Cortex of kidney (tissue), 1 donor: ENCODE measurements at places on chromosomes 5 and 9.

GRCh38 chr9:127384016-127384730 lies 12.8 kb upstream of the SLC2A8 start:
- no peak for DNase-seq

DNA sequence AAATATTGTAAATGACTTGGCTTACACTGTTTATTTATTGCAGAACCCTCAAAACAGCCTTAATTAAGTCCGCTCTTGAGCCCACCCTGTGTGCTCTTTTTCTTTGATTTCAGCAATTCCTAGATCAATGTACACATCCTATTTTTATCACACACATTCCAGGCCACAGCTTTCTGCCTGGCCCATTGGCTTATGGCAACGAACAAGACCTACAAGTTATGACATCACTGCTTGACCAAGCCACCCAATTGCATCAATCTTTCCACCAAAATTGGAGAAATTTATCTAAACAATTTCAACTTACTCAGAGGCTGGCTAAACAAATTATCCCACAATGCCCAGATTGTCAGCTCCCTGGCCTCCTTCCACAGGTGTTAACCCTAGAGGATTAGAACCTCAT lies 158.4 kb downstream of the CPLANE1 start:
- no peak for DNase-seq

- DNase-seq = no peak
Observed at GRCh38 chr5:178786859-178787499, 56.5 kb upstream of the ZNF354A start.

DNA sequence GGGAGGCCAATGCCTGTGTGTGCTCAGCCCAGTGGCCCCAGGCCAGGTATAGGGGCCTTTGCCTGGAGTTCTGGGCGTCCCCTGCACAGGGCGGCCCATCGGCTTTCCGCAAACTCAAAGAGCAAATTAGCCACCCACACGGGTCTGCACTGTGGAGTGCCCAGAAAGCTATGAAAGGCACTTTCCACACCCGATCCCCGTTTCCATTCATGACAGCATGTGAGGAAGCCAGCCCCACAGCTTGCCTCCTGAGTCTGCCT lies 5.2 kb downstream of the DBH start:
- DNase-seq = no peak

DNA sequence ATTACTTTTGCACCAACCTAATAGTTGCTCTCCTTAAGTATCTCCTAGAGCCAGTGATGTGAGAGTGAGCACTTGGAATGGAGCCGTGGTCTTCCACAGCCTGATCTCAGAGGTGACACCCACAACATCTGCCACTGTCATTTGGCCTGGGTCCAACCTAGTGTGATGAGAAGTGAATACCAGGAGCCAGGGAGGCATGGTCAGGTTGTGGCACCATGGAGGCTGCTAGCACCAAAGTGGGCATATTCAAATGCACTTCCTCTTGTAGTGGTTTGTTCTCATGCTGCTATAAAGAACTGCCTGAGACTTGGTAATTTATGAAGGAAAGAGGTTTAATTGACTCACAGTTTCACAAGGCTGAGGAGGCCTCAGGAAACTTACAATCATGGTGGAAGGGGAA lies 22.6 kb upstream of the CEP72 start:
- no peak for DNase-seq

DNA sequence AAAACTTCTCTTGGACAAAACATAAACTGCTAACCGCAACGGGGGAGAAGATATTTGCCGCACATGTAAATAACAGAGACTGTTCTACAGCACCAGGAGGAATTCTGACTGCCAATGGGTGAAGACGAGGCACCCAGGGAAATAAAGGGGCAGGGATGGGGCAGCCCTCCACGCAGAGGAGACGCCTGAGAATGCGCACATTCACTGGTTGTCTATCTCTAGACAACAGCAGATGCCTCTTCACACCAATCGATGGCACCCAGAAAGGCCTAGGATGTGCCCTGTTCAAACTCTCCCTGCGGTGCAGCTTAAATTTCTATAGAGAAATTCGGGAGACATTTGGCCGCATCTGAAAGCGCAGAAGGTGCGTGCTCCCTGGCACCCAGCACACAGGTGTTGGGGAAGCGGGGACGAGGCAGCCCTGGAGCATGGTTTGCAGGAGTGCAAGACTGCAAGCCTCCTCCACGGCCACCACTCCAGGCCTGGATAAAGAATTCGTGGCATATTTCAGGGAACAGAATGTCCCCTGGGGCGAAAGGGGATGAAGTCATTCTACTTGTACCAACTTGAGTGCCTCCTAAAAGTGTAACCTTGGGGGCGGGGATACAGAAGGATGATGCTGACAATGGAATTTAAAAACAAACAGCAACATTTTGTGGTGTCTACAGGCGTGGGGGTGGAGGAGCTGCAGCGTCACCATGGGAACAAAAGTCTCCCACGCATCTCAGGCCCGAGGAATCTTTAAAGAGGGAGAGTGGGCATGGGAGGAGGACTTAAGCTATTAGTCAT lies 6.3 kb upstream of the IRX2 start:
- DNase-seq = no peak

DNA sequence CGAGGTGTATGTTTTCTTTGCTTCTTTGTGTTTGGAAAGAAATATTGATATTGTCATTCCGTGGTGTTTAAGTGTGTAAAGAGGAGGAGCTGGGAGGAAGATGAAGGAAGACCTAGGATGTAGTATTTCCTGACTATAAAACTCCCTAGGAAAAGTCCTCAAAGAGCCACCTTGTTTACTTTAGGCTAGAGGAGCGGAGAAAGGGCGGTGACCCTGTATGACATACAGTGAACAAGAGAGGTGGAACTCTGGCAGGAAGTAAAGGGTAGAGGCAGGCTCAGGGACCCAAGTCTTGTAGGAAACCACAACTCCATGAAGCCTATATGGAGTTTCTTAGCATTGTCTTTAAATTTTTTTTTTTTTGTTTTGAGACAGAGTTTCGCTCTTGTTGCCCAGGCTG lies 303.9 kb downstream of the DOCK8 start:
- DNase-seq = no peak

- DNase-seq = no peak
Observed at GRCh38 chr5:124468671-124469411, 277.6 kb downstream of the ZNF608 start.

DNA sequence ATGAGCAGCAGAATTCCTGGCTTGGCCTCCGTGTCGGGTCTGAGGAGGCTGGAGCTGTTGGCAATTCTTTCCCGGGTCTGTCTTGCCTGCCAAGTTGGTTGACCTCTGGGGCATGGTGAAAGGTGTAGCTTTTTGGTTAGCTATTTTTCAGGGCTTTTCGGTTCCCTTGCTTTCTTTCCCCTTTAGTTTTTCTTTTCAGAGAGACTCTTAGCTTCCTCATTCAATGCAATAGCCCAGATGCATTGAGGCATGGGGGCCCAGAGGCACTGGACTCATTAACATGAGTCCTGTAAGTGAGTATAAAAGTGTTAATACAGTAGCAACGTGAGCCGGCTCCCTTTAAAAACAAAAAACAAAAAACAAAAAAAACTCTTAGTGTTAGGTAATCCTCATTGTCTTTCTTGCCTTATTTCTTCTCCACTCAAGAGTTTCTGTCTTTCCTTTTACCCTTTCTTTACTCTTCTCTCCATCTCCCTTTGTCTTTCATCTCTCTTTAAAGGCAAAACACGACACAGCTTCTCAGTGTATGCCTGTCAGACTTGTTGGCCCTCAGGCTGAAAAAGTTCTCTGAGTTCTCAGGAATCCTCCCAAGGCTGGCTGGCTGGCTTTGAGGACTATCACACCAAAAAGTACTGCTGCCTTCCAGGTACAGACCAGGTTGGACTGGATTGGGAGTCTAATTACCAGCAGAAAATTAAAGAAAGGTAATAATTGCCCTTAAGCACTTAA lies 289.9 kb upstream of the TUT7 start:
- DNase-seq = no peak

GRCh38 chr5:98108497-98108896 lies 665.0 kb upstream of the RGMB start:
- DNase-seq = no peak

GRCh38 chr9:129709438-129710168 lies 43.2 kb downstream of the PTGES start:
- DNase-seq = no peak

DNA sequence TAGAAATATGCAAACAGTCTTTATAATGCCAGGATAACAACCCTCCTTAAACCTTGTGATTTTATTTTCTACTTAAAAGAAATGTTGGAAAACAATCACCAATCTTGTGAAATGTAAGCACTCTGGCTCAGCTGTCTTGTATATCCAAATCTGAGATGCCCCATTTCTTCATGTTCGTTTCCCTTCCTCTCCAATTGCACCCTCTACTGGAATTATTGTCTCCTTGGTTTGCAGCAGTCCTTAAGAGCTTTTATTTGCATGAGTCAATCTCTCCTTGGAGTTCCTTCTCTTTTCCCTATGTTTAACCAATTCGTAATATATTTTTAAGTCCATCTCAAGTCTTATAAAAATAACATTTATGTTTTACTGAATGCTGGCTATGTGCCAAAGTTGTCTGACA lies 362.0 kb upstream of the CDH10 start:
- no peak for DNase-seq

GRCh38 chr5:129172580-129172979 lies 78.0 kb downstream of the ISOC1 start:
- DNase-seq = no peak

DNA sequence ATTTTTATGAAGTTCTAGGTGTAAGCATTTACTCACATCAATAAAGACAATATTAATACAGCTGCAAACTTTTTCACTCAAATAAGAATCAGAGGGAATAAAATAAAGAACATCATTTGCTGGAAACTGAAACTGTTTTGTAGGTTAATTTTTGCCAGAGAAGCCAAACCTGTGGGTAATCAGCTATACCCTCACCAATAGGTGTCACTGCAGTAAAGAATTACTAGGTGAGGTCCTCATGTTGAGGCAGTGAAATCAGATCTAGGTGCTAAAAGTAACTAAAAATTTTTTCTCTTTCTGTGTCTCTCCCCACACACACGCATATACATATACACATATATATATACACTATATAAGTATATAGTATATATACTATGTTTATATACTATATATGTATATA lies 1016.3 kb upstream of the SEMA6A start:
- no peak for DNase-seq

DNA sequence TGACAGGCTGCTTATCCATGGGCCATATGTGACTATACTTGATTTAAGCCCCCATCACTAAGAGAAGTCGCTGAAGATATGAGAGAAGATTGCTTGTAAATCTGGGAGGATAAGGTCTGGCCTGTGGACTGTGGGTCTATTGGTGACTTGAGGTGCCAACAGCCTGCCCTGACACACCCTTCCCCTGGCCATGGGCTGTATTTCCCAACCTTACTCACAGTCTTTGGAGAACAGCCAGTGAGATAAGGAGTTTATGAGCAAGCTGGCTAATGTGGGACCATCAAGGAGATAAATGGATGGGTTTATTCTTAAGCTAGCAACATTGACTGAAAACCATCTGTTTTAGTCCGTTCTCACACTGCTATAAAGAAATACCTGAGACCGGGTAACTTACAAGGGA lies 231.3 kb downstream of the ZSWIM6 start:
- DNase-seq = no peak

- DNase-seq = no peak
Observed at GRCh38 chr9:130042885-130043653, at the start of gene FNBP1. Gene FNBP1 (minus strand): TSS chr9:130043189. CDS start chr9:130042975, 214 bp downstream.

DNA sequence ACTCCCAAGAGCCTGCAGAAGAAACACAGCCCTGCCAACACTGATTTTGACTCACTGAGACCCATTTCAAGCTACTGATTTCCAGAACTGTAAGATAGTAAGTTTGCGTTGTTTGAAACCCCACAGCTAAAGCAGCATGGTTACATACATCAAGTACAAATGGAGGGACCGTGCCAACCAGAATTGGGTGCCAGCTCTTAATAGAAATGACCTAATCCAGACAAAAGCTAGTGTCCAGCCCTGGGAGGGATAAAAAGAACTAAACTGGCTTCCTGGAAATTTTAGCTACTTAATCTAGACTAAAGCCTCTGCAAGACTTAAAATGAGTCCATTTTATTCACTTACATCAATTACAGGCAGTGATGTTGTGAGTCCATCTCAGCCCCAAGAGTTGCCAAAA lies 122.6 kb downstream of the ADAMTS12 start:
- no peak for DNase-seq

DNA sequence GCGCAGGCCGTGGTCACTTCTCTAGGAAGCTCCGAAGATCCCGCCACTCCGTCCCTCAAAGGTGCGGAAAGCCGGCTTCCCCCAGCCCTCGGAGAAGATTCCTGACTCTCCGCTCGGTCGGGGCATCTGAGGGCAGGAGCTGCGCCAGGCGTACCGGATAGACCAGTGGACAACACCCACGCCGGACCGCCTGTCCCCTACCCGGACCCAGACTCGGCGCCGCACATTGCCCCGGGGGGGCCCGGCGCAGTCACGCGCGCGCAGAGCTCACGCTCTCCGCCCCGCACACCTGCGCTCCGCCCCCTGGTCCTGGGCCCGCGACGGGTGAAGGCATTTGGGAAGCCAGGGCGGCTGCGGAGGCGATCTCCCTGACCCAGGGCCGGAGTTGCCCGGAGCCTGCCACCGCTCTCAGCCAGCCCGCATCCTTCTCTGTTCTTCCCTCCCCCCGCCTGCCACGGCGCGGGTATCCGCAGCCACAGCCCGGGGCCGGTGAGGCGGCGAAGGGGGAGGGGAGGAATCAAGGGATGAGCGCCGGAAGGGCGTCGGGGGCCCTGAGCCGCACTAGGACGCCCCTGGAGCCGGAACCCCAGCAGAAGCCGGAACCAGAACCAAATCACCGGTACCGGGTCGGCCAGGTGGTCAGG lies 448 bp downstream of the RELL2 start:
- DNase-seq = no peak
